Activated T-helper 17 cell treated with anti-CD3 and anti-CD28 coated beads, Interleukin-2, amount 50 U/mL, for 72 hours (primary cell): ENCODE measurements at places on chromosomes 3 and 15. TPM values are rescaled to one million over a fixed set of nuclear protein-coding genes. Genes with fewer than 3 reads are reported as not detected.

The ARHGAP31 gene
- total RNA-seq = 14.0 TPM

The TGM5 gene
- 0.61 TPM for total RNA-seq

The CHRNB4 gene
- total RNA-seq = not detected

The PLSCR2 gene
- total RNA-seq = not detected

The CHMP2B gene
- 22.0 TPM for total RNA-seq

The OSBPL10 gene
- total RNA-seq = 11.5 TPM

DNA sequence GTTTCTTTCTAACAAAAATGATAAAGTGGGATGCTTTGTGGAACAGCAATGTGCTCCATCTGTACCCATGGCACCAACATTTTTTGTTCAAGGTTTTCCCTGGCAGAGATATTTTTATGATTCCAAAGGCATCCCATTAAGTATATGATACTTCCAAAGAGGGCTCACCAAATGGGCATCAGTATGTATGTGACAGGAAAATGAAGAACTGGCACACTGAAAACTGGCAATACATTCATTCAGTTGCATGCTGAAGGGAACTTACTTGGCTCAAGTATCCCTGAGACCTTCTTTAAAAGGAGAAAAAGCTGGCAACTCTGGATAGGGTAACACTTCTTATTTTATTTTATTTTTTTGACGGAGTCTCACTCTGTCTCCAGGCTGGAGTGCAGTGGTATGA, 249.8 kb downstream of the IL20RB start:
- ATAC-seq = no peak

GRCh38 chr15:67043939-67044771, 21.2 kb upstream of the SMAD3 start:
- ATAC-seq = no peak

DNA sequence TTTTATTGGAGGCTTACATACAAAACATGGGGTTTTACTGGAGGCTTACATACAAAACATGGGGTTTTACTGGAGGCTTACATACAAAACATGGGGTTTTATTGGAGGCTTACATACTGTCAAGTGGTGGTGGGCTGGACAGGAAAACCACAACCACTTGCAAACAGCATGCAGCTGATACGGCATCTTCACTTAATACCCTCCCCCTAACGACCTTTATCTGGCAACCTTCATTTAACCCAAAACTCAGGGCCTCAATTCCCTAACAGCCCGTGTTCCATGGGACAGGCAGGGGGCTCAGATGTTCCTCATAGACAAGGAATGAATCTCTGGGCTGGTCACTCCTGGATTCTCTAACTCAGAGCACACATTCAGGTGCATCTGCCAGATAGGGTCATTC, 137.1 kb downstream of the CD47 start:
- ATAC-seq = peak; percentile 18

DNA sequence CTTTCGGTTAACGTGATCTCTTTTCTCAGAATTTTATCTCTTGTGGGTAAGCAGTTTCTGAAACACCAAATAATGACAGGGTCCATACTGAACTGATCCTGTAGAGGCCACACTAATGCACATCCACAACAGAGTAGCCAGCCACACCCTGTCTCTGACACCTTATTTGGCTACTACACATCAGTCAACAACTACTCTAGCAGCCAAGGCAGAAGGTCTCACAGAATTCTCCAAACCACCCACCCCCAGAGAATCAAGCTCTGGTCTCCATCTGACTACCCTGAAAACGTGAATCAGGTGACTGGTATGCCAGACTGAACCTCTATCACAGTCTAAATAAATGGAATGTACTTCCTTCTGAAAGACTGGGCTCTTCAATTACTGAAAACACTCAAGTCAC, 38.0 kb downstream of the EDC3 start:
- peak; percentile 52 for ATAC-seq

DNA sequence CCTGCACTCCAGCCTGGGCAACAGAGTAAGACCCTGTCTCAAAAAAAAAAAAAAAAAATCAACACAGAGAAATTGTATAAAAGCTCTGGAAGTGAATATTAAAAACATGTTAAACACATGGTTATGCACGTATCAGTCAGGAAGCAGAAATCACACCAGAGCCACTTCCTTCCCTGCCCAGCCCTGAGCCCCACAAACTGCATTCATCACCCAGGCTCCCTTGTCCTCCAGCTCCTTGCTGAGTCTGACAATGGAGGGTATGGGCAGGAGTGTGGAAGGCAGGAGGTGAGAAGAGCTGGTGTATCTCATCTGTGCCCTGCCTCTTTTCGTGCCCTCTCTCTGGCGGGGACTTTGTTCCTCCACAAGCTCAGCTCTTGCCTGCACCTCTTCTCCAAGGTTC, 12.1 kb upstream of the LOXL1 start:
- ATAC-seq = peak; percentile 68

GRCh38 chr3:138031536-138031935, 21.6 kb downstream of the CLDN18 start:
- no peak for ATAC-seq

GRCh38 chr3:56915966-56916586, 114.3 kb upstream of the ARHGEF3 start:
- ATAC-seq = peak; percentile 82

DNA sequence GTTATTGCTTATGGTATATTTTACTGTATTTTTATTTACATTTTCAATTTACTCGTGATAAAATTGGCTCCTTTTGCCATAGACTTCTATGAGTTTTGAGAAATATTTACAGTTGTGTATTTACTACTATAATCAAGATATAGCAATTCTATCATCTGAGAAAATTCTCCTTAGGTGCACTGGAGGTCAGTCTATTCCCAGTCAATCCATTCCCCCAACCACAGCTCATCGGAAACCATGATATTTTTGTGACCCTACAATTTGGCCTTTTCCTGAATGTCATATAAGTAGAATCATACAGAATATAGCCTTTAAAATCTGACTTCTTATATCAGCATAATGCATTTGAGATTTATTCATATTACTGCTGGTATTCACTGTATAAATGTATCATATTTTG, 114.7 kb upstream of the LRTM1 start:
- no peak for ATAC-seq

DNA sequence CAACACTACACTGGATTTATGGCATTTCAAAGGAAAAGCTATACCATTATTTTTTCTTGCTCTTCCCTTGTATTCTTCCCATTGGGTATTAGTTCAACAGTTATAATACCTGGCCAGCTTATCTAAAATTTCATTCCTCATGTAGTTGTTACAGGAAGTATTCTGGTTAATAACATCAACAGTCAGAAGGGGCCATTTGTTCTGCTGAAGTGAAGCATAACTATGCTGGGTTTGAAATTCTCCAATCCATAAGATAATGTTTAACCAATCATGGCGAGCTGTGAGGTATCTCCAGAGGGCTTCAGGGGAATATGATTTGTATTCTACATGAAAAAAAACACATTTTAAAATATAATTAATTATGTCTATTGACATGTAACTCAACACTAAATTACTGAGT, 43.4 kb downstream of the SPG11 start:
- ATAC-seq = no peak

DNA sequence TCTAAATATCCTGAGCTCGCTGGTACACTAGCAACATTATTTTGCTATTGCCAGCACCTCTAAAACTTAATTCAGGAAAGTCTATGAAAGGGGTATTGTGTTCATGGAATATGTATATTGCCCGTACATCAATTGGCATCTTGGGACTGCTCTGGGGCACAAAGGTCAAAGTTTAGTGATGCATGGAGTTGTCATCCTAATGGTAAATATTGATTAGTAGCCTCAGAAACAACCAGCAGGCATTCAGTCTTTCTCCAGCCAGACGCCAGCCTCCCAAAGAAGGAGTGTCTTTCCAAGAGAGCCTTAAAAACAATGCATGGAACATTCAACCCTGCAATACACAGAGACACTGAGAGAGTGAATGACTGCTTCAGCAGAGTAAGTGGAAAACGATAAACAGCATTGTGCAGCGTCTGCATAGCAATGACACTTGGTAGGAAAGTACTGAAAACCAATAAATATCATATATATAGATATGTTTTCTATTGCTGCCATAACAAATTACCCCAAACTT, 377.3 kb downstream of the SHQ1 start:
- no peak for ATAC-seq

DNA sequence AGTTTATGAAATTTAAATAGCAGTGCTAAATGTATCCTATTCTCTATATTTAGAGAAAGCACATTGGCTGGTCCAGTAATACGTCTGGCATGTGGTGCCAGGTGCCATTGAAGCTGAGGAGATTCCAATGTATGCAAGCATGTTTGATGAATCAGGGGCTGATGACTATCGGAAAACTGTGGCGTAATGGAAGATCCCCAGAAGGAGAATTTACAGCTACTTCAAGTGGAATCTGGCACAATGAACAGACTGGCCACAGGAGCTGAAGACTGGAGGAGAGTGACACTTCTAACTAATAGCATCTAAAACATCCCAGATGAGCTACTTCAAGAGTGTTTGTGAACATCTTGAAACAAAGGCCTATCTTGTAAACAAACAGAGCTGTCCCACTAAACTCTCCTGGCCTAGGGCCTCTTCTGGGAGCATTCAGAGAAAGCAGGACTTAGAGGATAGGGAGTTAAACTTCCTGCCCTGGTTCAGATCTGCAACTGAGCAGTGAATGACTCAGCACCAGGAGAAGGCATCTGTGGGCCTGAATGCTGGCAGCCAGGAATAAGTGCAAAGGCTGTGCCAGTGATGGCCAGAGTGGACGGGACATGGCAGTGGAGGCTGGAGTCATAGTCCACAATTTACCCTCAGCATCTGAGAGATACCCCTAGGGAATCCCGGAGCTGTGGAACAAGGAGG, 15.2 kb upstream of the ACTC1 start:
- no peak for ATAC-seq

- ATAC-seq = peak; percentile 66
These were observed 202.8 kb downstream of the SV2B start for GRCh38 chr15:91302588-91303439.

GRCh38 chr3:127714866-127715265, 42.1 kb downstream of the ABTB1 start:
- ATAC-seq = no peak
